ENCODE measurements at places on chromosomes 1 and 21.

GRCh38 chr1:194705123-194705854, 1518.9 kb upstream of the B3GALT2 start:
- DNase-seq = no peak

DNA sequence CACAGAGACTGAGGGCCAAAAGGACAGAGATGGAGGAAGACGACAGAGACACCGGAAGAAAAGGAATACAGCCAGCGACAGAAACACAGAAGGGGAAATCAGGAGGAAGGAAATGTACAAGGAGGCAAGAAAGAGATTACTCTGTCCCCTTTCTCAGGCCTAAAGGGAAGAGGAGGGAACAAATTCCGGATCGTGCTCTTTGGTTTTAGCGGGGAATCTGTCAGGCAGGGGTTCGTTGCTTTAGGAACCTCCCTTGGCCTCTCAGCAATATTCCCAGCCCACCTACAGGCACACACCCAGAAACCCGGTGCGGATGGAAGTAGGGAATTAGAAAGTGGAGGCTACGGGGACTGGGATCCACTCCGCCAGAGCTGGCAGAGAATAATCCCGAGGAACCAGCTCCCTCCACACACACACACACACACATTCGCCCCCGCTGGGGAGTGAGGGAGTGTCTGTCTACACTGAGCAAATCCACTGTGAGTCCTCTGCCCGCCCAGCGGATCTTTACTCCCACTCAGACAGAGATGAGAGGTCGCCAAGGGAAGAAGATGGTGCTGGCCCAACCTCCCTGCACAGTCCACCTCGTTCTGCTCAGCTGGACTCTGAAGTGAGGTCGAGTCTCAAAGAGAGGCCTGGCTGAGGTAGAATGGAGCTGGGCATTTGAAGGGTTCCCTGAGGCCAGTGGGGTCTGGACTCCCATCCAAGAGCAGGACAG, 5.7 kb downstream of the TAL1 start:
- DNase-seq = no peak

DNA sequence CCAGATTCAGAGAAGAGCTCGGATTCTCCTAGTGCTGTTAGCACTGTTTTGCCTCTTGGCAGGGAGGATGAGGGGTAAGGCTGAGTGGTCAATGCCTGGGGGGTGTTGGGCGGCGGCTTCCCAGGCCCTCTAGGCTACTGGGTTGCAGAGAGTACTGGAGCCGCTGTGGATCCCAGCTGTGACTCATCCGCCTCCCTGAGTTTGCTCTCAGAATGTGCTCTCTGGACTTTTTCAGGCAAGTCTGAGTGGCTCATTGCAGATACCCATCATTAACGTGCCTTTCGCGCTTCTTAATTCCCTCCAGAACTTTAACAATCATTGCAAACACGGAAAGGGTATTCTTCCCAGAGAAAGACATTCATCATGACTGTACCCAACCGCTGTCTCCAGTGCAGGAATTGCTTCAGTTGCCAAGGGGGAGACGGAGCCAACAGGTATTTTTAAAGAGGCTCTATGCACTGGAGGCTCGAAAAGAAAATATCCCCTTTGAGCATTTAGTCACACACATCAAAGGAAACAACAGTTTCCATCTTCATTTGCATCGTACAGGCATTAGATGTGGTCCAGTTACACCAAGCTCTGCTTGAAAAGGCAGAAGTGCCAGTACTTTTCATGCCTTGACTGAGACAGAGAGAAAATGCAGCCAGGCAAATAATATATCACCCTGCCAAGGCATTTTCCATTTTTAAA, 14.4 kb upstream of the CAMTA1 start:
- DNase-seq = no peak

GRCh38 chr1:230103306-230104173, 36.5 kb downstream of the GALNT2 start:
- no peak for DNase-seq

GRCh38 chr1:243903895-243904294, 53.9 kb upstream of the AKT3 start:
- DNase-seq = no peak

DNA sequence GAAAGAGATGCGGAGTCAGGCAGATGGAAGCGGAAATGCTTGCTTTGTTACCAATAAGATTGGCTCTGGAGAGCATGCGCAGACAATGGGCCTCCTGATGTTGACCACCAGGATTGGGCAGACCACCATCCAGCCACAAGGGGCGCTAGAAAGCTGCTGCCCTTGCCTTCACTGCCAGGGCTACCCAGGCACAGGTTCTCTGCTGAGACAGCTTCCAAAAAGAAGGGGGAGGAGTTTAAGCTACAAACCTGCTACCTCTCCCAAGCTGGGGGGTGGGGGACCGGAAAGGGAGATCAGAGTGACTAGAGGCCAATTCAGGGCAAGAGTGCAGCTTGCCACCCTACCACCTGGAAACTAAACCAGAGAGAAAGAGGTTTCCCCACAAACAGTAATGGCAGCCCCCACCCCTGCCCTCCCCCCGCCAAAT, 369.7 kb downstream of the RRAGC start:
- peak; percentile 61 for DNase-seq

GRCh38 chr1:87549738-87550137, 221.1 kb downstream of the LMO4 start:
- no peak for DNase-seq

DNA sequence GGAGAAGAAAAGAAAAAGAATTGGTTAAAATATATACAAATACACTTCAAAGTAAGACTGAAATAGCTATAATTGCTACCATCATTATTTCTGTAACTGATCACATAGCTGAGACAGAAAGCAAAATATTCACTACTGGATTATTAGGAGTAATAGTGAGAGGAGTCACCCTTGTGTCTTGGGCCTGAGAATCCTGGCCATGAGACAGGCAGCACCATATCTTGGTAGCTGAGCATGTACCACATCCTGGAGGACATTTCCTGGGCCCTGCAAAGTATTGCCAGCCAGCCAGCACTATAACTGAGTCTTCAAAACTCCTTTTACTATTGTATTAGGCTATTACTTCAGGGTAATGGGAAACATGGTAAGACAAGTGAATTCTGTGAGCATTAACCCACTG, 63.5 kb downstream of the C1orf185 start:
- no peak for DNase-seq

- no peak for DNase-seq
These were observed 140.4 kb upstream of the USP24 start for GRCh38 chr1:55355549-55355948.
